ENCODE measurements at places on chromosomes 2 and 18. TPM values are rescaled to one million over a fixed set of nuclear protein-coding genes. Genes with fewer than 3 reads are reported as not detected.

The HK2 gene
- total RNA-seq, result 102 TPM

The CCDC85A gene
- not detected for total RNA-seq

The RTP5 gene
- total RNA-seq, result 0.30 TPM

The C2orf78 gene
- total RNA-seq, result not detected

The TUBA3E gene
- total RNA-seq, result not detected

The TNS1 gene
- 0.91 TPM for total RNA-seq

The SPP2 gene
- total RNA-seq, result not detected

The ACSL3 gene
- total RNA-seq, result 72.5 TPM

The LPIN2 gene
- total RNA-seq, result 95.9 TPM

The MC5R gene
- not detected for total RNA-seq

The HOXD1 gene
- total RNA-seq, result not detected

The CYP27A1 gene
- total RNA-seq, result not detected

The PLGLB2 gene
- 2.0 TPM for total RNA-seq

The CELF4 gene
- total RNA-seq, result not detected

The RAD51AP2 gene
- total RNA-seq, result not detected

The GAREM2 gene
- 5.9 TPM for total RNA-seq

The FRZB gene
- total RNA-seq, result not detected

The BMP10 gene
- total RNA-seq, result not detected

The CXCR1 gene
- total RNA-seq, result not detected

The ITGB6 gene
- not detected for total RNA-seq

The SULT1C4 gene
- not detected for total RNA-seq

The EPAS1 gene
- 102 TPM for total RNA-seq

The LYPD1 gene
- total RNA-seq, result not detected

The MPP4 gene
- not detected for total RNA-seq

The RMC1 gene
- 42.9 TPM for total RNA-seq

The NT5DC4 gene
- not detected for total RNA-seq

The IL37 gene
- total RNA-seq, result not detected

The KLHL41 gene
- not detected for total RNA-seq

The BIN1 gene
- 48.1 TPM for total RNA-seq

The DUSP19 gene
- total RNA-seq, result 1.6 TPM

The VWA3B gene
- total RNA-seq, result not detected

The PDE1A gene
- total RNA-seq, result not detected

The KCNK3 gene
- total RNA-seq, result not detected
